ENCODE measurements at places on chromosomes 2 and 18. TPM values are rescaled to one million over a fixed set of nuclear protein-coding genes. Genes with fewer than 3 reads are reported as not detected.

The CFAP65 gene
- not detected for polyA plus RNA-seq

The COPS8 gene
- polyA plus RNA-seq = 34.7 TPM

The LAMA3 gene
- polyA plus RNA-seq = 1.2 TPM

The HDHD2 gene
- polyA plus RNA-seq = 28.7 TPM

The FTCDNL1 gene
- 0.69 TPM for polyA plus RNA-seq

The SULT6B1 gene
- not detected for polyA plus RNA-seq

The RAB17 gene
- polyA plus RNA-seq = 5.6 TPM

DNA sequence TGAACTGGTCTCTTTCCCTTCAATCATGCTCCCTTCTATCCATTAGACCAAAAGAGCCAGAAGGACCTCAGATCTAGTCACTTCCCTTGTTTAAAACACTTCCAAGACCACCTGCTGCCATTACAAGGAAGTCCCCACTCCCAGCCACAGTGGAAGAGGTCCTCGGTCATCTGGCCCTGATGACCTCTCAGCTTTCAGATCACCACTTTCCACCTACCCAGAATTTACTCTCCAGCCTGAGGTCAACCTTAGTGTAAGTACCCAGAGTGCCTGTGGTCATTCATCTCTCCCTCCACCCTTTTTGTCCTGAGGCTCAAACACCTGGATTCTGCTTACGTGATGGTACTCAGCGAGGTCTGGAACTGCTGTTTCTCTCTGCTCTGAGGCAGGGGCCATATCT lies 67.1 kb downstream of the MARCO start:
- no peak for DNase-seq

DNA sequence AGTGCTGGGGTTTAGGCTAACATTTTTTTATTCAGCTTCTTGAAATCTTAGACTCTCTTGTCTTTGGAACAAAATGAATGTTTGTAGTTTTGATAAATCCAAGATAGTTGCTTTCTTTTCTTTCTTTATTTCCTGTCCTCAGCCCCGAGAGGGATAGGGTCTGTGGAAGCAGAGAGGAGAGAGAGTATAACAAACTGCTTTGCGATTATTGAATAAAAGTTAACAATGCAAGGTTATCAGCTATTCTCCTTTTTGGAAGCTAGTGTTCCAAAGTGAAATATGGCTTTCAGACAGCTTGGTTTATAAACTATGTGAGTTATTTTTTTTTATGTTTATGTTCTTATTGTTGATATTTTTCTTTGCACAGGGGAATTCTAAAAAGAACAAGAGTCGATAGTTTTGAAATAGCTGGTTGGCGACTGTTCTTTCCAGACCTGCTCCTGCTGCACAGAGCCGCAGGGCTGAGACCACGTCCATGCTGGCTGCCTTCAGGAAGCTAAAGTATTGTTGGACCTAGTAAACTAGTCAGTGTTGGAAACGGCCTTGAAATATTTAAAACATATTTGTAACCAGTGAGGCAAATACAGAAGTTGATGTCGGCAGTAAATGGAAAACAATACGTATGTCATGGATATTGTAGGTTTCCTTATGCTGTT lies 15.5 kb upstream of the STON1 start:
- no peak for DNase-seq

DNA sequence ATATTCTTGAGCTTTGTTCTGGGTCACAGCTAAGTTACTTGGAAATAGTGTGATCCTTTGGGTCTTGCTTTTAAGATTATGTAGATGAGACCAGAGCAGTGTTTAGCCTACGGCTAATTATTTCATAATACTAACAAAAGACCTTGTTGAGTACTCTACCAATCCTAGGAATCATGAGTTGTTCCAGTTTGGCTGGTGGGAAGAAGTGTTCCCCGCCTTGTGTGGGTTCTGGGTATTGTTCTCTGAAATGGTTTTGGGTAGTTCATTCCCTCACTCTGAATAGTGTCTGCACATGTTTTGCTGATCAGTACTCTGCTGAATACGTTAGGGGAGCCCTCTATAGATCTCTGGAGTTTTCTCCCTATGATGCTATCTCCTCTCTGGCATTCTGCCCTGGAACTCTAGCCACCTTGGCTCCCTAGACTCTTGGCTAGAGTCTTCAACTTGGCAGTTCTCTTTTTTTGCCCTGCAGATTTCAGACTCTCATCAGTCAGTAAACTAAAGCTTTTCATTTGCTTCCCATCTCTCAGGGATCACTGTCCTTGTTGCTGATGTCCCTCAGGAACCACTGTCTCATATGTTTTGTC lies 48.4 kb downstream of the NEMP2 start:
- DNase-seq = no peak

- no peak for DNase-seq
Observed at GRCh38 chr18:23377669-23378301, 75.3 kb upstream of the RIOK3 start.

DNA sequence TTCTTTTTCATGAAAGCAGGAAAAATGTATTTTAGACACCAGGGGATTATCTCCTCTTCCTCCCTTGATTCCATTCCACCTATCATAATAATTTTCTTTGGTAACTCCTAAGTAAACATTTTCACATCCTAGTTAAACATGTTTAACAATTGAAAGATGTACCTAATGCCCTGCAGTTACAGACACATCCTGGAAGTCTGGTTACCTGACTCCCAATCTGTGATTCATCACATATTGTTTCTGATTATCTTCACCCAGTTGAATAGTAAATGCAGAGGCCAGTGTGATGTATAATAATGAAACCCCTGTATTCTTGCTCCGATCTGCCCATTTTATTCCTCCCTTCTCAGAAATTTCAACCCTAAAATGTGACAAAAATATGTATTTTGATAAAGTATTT lies 1237.6 kb upstream of the LRRTM1 start:
- DNase-seq = no peak

GRCh38 chr2:47336259-47337238 lies 66.4 kb upstream of the MSH2 start:
- no peak for DNase-seq

DNA sequence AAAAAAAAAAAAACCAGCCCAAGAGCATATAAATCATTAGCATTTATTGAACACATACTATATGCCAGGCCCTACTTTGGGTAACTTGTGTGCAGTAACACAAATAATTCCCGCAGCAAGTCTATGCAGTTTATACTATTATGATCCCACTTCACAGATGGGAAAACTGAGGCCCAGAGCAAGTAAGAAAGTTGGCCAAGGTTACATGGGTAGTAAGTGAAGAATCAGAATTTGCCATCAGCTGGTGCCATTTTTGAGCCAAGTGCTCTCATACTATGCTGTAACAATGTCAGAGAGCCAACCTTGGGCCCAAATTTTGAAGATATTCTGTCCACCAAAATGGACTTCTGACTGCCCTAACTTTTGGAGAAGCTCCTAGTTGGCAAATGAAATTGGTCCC lies 13.5 kb upstream of the PSD4 start:
- DNase-seq = no peak

DNA sequence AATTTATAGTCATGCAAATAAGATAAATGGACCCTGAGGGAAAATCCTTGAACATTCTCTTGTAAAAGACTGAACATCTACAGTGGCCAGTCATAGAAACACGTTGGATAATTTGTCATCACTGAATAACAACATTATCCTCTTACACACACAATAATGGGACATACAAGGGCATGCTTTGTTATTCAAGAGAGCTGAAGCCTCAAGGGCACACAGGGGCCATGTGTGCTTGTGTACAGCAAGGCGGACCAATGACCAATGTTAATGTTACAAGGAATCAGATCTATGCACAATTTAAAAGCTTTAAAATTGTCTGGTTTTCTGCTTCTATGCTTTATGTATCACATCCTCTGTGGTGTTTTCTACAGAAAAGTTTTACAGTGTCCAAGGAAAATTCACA lies 23.7 kb downstream of the COL6A3 start:
- DNase-seq = no peak

GRCh38 chr18:3848316-3848715 lies 398.3 kb downstream of the TGIF1 start:
- DNase-seq = no peak

DNA sequence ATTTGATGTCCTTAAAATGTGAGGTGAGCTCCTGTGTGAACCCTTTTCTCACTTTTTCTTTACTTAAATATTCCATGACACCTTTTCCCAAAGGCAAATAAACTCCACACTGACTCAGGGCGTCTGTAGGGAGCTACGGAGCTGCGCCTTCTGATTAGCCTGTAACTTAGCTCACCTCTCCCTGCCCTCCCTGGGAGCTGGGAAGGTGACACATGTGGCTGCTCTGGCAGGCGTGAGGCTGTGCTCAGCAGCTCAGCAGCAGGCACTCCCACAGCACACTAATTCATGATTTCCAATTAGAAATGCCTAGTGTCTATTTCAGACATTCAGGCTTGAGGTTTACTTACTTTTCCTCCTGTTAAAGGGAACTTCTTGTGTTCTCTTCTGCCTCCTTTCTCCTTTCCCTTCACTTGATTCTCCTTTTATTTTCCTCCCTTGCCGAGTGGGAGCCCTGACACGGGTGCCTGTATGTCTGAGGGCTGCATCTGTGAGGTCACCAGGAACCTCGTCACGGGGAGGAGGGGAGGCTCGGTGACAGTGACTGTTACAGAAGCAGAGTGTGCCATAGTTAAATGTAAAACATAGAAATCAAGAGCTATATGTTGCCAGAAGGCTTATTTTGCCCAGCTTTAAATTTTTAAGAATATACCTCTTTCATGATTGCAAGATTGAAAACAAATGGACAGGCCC lies 437.1 kb downstream of the DCDC2C start:
- DNase-seq = no peak

GRCh38 chr2:231263118-231263831 lies 64.8 kb downstream of the ARMC9 start:
- DNase-seq = no peak

GRCh38 chr18:8212896-8213780 lies 396.1 kb upstream of the RAB12 start:
- DNase-seq = no peak

GRCh38 chr2:240295256-240296103 lies 140.0 kb upstream of the GPC1 start:
- no peak for DNase-seq

GRCh38 chr2:30336978-30337841 lies 105.9 kb downstream of the LBH start:
- DNase-seq = no peak

Data from heart left ventricle (tissue), 16 donors.